ENCODE measurements at places on chromosomes 1 and 21.

- no peak for DNase-seq
Measured at GRCh38 chr1:212106286-212106792, 70.8 kb downstream of the DTL start.

DNA sequence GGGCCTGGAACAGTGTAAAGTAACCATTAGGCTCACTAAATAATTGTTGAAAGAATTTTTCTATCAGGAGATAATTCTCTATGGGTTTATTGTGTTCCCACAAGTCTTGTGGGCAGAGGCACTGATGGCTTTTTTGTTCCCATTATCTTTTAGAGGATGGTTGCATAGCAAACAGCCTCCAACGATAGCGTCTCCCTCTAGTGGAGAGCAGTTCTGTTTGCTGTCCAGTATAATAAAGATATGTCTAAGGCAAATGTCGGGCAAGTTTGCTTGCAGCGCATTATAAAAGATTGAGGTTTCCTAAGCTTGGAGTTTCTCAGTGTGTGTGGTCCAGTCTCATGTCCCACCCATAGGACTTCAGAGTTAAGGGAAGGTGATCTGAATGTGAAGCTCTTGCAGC, 1.3 kb upstream of the SLC6A17 start:
- DNase-seq = no peak

- no peak for DNase-seq
Measured at GRCh38 chr1:69697340-69697739, 129.6 kb downstream of the LRRC7 start.

DNA sequence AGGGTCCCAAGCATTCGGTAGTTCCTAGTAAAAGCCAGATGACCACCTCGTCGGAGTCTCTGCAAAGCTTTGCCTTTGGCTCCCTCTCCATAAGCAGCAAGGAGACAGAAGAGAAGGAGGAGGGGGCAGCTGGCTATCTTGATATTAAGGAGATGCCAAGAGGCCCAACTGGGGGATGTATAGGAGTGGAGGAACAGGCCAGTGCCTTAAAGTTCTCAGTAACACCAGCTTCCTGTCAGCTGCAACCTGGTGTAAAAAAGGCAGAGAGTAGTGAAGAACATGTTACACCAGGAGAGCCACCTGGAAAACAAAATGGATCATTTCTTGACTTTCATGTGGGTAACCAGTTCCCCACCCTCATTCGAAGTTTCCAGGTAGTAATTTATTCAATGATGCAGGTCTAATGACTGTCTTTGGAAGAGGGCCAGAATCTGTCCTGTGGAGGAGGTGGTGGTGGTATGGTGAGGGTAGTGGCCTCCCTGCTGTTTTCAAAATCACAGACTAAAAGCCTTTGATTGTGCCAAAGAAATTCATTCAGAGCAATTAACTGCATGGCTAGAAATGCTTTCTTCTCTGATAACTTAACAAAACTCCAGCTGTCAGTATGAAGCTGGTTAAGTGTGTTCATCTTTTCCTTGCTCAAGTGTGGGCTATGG, 27.3 kb downstream of the TMEM200B start:
- DNase-seq = no peak

- no peak for DNase-seq
Measured at GRCh38 chr1:39385067-39385988, 106.1 kb upstream of the BMP8A start.

DNA sequence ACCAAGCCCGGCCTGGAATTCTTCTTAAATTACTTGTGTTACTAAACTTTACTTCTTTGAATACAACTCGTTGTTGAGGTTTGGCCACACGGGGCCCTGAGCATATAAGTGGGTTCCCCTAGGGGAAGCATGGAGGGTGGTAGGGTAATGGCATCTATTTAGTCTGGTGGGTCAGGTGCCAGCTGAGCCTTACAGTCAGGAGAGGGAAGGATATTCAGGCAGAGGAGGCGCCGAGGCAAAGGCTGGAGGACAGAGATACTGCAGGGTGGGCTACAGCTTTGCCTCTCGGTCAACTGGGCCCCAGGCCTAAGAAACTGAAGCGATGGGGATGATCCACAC, 424 bp upstream of the NECAP2 start:
- DNase-seq = no peak

DNA sequence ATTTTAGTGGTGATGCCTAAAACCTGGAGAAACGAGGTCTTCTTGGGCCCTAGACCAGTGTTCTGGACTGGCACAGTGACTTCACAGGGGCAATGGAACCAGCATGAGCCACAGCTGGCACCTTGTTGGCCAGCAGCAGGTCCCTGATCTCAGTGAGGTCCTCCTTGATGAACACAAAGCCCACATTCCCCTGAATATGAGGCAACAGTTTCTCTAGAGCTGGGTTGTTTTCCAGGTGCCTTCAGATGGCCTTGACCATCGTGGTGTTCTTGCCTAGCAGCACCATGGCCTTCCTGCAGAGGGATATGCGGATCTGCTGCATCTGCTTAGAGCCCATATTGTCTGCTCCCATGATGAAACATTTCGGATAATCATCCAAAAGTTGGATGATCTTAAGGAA, 44.9 kb upstream of the RAB3GAP2 start:
- DNase-seq = no peak

DNA sequence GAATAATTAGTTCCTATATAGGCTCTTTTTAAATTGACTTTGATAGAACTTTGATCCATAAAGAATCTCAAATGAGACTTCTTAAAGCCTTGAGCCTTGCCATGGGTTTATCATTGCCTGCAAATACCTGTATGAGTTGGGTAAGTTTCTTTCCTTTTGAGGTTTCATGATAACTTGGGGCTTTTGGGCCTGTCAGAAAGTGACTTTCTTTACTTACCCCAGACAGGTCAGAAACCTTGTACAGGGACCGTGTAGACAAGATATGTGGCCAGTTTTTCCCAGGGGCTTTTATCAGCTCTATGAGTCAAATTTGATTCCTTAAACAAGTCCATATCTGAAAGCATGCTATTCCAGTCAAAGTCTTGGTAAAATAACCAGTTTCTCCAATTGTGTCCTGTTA, 17.3 kb downstream of the KCTD3 start:
- DNase-seq = no peak

DNA sequence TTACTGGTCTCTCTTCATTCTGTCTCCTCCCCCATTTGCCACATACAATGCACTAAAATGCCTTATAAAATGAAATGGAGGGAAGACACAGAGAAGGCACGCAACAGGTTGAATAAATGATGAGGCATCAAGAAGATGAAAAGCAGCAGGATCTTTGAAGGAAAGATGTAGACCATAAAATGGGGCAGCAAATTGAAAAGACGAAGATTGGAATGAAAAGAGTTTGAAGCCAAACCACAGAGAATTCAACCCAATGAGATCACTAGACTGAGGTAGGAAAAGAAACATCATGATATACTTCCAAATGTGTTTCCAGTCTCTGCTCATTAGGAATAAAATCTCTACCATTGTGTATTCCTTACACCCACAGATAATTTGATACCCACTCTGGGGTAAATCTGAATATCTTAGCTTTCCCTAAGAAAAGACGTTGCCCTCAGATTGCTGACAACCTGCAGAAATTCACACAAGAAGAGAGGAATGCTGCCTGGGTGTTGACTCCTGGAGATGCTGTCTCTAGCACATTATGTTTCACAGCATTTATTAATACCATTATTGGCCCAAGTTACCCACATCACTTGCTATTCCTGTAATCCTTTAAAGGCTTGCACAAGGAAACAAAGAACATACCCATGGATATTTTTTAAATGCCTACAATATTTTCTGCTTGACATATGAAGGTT, 230.9 kb downstream of the LTN1 start:
- DNase-seq = no peak

DNA sequence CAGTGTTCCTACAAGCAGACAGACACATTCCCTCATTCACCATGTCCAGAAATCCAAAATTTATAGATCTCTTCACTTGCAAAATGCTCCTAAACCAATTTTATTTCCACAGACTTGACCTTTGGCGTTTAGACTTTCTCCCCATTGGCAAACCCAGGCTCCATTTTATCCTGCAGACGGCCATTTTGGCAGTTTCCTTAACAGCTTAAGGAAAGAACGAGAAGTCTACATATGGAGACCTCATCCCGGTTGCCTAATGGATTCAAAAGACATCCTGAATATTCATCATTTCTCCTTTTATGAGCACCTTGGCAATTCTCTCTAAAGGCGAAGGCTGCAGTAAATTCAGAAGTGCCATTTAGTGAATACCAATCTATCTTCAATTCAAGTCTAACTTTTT, 132.9 kb downstream of the HLX start:
- DNase-seq = no peak

GRCh38 chr1:92901699-92902405, 59.4 kb downstream of the DIPK1A start:
- DNase-seq = no peak

- DNase-seq = no peak
Measured at GRCh38 chr1:170310951-170311350, 165.2 kb downstream of the NTMT2 start.

- DNase-seq = no peak
Measured at GRCh38 chr1:56456435-56457101, 122.8 kb downstream of the PLPP3 start.

DNA sequence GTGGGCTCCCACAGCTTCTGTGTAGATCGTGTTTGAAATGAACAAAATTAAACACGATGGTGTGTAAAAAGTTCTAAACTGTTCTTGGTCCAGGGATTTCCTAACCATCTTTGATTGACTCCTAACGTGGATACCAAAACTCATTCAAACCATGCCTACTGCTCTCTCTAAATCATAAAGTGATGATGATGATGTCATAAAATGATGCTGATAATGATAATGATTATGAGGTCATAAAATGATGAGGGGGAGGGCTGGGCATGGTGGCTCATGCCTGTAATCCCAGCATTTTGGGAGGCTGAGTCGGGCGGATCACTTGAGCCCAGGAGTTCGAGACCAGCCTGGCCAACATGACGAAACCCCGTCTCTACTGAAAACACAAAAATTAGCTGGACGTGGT, 133.3 kb upstream of the COA6 start:
- no peak for DNase-seq

DNA sequence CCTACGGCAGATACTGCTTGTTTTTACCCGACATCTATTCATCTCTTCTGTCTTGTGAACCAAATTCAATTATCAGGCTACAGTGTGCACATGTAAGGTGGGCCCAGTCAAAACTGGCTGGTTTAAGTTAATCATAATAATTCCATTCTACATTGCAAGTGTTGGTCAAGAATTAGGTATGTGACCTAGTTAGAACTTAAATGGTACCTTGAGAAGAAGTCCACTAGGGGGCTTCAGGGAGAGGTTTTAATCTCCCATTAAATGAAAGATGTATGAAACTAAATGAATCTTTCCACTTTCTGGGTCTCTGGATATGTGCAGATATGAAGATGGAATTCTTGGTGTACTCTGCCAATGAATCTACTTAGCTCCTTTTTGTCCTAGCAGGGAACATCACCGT, 187.1 kb downstream of the CDC42BPA start:
- no peak for DNase-seq

DNA sequence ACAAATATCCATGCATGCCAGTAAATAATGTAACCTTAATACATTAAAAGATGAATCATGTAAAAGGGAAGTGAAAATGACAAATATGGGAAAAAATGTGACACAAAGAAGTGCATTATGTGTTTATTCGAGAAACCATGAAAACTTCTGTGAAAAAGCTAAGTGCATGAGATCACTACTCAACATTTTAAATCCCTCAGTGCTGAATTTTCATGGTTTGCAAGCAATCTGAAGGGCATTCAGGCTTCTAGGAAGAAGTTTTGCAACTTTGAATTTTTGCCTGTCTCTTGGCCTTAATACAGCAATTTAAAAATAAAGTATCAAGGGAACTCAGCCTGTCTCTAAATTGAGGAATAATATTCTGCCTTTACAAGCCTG, 78.2 kb downstream of the MAP3K7CL start:
- DNase-seq = no peak

DNA sequence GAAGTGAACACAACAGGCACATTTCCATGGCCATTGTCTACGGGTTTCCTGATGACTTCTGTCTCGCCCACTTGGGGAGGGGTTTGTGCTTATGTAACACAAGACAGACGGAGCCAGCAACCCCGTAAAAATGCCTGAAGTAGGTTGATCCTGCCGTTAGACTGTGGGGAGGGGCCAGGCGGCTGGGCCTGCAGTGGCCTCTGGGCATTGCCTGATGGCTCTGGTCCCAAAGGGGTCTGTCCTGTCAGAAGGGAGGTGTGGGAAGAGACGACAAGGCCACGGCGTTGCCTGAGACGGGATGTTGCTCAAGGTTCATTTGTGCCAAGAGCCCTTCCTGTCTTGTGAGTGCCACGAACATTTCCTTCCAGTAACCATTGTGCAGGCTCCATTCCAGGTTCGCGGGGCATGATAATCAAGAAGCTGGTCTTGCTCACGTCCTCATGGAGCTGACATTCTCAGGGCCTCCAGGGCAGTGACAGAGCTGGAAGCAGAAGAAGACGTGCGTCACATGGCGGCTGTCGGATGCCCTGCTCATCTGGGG, 44.7 kb downstream of the ABCG1 start:
- no peak for DNase-seq

DNA sequence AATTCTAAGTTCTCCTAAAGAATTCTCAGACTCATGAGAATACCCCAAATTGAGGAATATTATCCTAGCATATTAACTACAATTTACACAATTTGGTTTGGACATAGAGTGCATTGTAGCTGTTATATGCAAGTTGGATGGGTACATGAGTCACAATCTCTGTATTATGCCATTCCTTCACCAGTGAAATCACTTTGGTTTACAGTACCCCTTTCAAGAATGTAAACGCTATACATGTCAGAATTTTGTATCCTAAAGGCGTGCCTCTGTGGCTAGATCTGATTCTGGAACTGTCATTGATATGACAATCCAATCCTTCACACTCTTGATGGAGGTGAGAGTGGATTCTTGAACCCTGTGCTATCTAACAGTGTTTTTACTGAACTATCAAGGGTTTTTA, 6.7 kb upstream of the IL10RB start:
- DNase-seq = no peak

DNA sequence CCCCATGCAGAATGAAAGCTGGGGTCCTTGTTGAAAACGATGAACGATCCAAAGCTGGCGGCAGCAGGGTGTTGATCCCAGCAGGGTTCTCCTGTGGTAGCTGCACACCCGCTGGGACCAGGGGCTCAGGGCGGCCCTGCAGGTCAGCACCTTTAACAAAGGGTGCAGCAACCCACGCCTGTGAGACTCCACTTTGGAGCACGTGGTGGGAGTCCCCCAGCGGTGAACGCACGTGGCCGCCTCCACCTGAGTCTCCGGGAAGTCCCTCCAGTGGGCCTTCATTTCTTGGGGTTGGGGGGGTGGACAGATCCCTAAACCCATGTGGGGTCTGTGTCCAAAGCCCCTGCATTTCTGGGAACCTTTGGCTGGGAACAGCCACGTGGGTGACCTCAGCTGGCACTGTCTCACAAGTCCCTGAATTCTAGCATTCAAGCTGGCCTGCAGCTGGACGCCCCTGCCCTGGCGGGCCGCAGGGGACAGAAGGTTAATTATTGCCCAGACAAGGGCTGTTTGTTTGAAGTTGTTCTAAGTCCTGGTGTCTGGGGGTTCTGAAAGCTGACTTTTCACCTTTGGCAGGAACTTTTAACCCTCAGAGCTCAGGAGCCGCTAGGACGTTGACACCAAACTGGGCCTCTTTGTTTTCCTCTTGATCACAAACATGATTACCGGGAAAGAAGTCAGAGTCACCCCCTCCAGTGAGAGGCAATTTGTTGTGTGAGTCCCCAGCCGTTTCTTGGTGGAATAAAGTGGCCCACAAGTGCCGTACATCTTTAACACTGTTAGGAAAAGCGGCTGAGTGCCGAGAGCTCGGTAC, 64.5 kb downstream of the COL18A1 start:
- no peak for DNase-seq

GRCh38 chr1:153245466-153245865, 14.0 kb upstream of the LORICRIN start:
- no peak for DNase-seq

- DNase-seq = no peak
Measured at GRCh38 chr1:161228032-161228431, 2.2 kb downstream of the TOMM40L start.

- DNase-seq = no peak
Measured at GRCh38 chr1:112675728-112676381, 1.4 kb downstream of the MOV10 start.
